Anterior cingulate cortex (tissue), 58 donors: ENCODE measurements at places on chromosomes 3 and 15.

DNA sequence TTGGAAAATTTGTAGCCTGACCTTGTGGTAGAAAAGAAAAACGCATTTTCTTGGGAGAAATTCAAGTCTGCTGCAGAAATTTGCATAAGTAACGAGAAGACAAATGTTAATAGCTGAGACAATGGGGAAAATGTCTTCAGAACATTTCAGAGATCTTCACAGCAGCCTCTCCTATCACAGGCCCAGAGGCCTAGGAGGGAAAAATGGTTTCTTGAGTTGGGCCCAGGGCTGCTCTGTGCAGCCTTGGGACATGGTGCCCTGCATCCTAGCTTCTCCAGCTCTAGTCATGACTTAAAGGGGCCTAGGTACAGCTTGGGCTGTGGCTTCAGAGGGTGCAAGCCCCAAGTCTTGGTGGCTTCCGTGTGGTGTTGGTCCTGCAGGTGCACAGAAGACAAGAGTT lies 104.2 kb downstream of the ZNF621 start:
- DNase-seq = no peak

GRCh38 chr15:96117270-96117669 lies 213.2 kb upstream of the NR2F2 start:
- no peak for DNase-seq

DNA sequence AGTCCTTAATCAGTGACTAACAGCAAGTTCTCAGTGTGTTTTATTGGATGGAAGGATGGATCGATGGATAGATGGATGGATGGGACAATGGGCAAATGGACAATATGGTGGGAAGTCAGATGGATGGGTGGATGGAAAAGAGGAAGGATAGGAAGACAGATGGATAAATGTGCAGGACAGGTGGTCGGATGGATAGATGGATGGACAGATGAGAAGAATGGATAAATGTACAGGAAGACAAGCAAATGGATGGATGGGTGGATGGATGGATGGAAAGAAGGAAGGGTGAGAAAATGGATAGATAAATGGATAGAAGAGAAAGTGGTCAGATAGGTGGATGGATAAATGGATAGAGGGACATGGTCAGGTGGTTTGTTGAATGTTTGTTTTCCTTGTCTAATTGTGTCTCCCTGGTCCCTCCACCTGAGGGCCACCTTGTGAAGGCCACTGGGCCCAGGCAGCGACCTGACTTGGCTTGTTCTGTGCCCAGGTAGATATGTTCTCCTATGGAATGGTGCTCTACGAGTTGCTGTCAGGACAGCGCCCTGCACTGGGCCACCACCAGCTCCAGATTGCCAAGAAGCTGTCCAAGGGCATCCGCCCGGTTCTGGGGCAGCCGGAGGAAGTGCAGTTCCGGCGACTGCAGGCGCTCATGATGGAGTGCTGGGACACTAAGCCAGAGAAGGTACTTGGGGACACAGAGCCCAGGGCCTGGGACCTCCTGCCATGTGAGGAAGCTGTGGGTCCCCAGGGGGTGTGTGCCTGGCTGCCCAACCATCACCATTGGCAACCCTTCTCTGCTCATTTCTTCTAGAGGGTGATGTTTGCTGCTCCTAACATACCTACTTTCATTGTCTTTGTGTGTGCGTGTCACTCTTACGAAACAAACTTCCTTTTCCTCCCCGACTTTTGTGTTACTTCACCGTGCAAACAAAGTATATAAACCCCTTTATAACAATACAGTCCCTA lies 137.5 kb downstream of the LRRK1 start:
- DNase-seq = no peak

GRCh38 chr3:180911876-180912303 lies 580 bp upstream of the FXR1 start:
- no peak for DNase-seq

DNA sequence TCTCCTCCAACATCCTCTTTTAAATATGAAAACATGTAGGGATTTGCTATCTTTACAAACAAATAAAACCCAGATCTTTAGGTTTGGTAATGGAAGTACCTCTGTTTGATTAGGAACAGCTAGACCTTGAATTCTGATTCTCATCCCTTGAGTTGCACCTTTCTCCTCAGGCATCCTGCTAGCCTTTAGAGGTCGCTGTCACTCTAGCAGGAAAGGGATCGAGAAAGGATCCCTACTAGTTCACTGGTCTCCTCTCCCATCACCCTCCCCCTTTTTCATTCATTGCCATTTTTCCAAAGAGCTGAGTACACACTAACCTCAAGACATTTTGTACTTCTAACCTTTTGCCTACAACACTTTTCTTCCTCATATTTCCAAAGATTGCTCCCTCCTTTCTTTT lies 569.8 kb downstream of the RBMS3 start:
- DNase-seq = no peak

- no peak for DNase-seq
These were observed 65.9 kb downstream of the RPL22L1 start for GRCh38 chr3:170804078-170804477.

- DNase-seq = no peak
These were observed 10.0 kb upstream of the RAB43 start for GRCh38 chr3:129131465-129132088.

DNA sequence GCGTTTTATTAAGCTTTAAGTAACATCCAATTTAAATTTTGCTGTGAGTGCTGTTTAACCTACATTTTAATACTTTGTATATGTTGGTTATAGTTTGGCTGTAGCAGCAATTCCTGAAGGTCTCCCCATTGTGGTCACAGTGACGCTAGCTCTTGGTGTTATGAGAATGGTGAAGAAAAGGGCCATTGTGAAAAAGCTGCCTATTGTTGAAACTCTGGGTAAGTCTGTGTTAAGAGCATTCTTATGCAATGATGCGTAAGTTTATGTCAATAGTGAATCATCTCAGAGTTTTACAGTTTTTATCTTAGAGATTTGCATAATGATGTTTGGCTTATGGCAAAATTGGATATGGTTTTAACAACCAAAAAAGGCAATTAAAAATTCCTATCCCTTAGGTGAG lies 62.7 kb downstream of the ASTE1 start:
- DNase-seq = no peak

DNA sequence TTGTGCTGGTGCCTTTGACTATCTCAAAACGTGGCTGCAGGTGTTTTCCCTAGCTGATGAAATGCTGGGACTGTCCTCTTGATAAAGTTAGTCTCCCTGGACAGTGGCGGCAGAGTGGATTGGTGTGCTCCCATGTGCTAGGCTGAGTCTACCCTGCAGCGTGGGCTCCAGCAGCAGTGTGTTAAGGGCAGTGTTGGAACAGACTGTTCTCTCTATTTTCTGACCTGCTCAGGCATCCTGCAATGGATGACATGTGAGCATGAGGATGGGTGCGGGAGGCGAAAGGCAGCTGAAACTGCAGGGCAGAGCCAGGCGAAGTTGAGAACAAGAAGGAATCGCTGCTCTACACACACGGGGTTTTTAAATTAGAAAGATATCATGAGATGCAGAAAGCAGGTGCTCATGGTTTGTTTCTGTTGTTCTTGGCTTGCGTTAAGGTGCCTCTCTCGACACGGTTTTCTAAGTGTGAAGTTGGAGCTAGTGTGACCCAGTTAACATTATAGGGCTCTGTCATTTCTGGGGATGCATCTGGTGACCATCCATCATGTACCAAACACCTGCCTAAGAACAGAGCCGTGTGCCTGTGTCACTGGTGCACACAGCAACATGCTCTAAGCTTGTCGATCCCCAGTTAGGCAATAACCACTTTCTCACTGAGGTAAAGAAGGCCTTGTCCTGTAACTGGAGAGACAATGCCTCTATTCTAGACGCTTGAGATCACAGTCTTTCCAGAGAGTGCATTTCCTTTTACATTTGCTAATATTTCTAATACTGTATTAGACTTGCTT lies 44.3 kb downstream of the SLCO3A1 start:
- DNase-seq = no peak

- DNase-seq = no peak
These were observed 19.9 kb downstream of the BBX start for GRCh38 chr3:107542665-107543064.

- DNase-seq = no peak
These were observed 35.8 kb downstream of the MYO9A start for GRCh38 chr15:72082176-72082575.

GRCh38 chr3:194689493-194689944 lies 3.8 kb downstream of the FAM43A start:
- DNase-seq = no peak

DNA sequence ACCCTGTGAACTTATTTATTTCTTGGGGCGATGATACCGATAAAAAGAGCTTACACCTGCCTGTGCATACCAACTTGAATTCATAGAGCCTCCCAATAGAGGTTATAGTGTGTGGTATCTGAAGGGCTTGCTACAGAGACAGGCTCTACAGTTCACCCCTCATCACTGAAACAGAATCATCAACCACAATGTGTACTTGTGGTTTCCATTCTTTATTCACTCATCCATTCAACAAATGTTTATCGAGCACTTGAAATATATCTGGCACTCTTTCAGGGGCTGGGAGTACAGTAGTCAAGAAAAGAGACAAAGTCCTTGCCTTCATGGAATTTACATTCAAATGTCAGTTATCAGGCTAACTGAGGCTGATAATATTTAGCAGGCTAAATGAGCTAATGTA lies 134.4 kb upstream of the SKOR1 start:
- no peak for DNase-seq

DNA sequence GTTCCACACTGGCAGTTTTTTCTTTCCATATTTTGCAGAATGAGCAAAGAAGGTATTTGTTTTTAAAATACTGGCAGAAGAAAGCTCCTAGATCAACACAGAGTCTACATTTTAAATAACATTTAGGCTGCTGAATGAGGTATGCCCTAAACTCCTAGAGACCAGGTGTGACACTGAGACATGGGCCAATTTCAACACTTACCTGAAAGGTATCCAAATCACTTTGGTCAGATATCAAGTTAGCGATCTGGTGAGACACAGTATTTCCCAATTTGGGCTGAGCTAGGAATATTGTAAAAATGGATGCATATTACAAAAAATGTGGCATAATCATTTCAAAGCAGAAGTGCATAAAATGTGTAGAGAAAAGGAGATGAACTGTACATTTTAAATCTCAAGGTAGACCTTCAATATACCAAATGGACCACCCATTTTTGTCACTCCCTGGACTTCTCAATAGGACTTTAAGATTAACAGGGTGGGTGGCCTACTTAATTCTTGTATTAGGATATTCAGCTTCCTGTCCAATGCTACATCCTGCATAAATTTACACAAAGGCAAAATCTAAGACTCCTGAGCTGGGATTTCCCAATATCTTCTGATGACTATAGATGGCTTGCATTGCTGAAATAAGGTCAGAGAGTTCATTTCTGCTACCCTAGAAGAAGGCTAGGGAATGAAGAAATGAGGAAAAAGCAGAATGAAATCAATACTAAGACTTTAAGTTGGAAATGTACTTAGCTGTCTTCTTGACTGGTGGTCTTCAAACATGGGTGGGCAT lies 487.8 kb downstream of the FOXP1 start:
- DNase-seq = no peak

GRCh38 chr15:58703610-58704009 lies 45.9 kb downstream of the ADAM10 start:
- no peak for DNase-seq

DNA sequence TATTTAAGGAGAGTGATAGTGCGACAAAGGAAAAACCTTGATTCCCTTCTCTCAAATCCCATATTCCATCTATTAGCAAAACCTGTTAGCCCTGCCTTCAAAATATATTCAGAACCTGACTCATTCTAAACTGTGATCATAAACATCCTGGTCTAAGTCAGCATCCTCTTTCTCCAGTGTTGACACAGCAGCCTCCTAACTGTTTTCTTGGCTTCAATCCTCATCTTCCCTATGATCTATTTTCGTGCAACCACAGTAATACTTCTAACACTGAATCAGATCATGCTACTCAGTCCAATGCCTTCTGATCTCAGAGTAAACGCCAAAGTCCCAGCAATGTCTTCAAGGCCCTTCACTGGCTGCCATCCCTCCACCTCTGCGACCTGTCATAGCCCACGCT lies 785.1 kb downstream of the EDEM1 start:
- no peak for DNase-seq

DNA sequence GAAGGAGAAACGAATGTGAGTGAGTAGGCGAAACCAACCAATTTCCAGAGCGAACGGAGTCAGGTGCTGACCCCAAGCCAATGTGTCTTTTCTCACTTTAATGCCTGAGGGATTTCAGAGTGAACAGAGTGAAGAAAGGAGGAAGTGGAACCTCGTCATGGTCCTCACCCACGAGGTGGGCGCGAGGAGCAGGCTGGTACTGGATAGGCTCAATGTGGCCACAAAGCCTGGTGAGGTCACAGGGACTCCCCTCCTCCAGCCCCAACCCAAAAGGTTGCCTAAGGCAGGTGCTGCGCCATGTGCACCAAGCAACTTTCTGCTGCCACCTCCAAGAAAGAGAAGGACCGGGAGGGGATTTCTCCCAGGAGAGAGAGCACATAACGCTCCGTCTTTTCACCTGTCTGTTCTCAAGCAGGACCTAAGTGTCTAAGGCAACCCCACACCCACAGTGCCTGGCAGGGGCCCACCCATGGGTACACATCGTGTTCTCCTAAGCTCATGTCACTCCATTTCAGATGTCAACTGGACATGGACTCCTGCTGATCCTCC lies 3.8 kb downstream of the NRROS start:
- DNase-seq = peak; percentile 21

DNA sequence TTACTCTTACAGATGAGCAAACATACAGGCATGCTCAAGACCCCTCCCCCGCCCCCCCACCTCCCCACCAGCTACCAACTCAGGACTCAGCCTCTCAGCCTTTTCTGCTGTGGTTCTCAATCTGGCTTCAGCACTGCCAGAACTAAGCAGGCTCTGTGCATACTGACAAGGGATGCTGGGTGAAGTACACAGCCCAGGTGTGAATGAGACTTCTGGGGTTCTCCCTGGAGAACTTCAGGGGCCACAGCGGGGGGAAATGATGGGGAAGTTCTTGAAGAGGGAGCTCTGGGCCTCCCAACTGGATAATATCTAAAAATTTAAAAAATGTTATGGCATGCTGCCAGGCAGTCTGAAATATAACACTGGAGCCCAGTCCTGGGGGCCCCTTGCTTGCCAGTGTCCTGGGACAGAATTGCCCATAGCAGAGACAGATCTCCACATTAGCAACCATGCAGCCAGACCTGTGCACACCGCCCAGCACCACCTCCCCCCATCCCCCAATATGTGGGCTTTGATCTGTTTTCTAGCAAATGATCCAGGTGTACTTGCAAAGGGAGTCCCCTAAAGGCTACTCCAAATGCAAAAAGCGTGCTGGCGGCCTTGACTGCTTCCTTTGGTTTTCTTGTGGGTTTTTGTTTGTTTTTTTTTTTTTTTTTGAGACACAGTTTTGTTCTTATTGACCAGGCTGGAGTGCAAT lies 41.4 kb downstream of the PGPEP1L start:
- DNase-seq = no peak

- DNase-seq = no peak
These were observed 1021.0 kb downstream of the EPHA3 start for GRCh38 chr3:90128391-90128790.

DNA sequence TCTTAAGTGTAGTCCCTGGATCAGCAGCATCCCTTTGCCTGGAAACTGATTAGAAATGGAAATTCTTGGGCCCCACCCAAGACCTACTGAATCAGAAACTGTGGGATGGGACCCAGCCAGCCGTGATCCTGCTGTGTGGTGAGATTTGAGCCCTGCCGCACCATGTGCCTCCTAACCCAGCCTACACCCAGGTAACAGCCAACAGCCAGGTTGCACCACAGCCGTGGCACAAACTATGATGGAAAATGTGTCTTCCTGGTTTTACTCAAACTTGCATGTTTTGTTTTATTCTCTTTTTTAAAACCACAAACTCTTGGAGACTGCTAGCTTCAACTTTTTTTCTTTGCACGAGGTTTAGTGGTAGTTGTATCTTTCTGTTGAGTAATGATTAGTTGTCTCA lies 2.6 kb downstream of the LIMD1 start:
- DNase-seq = no peak

GRCh38 chr3:74124782-74125181 lies 489.7 kb downstream of the CNTN3 start:
- DNase-seq = no peak
